CD4-positive, alpha-beta T cell (primary cell): ENCODE measurements at places on chromosomes 13 and 19. TPM values are rescaled to one million over a fixed set of nuclear protein-coding genes. Genes with fewer than 3 reads are reported as not detected.

DNA sequence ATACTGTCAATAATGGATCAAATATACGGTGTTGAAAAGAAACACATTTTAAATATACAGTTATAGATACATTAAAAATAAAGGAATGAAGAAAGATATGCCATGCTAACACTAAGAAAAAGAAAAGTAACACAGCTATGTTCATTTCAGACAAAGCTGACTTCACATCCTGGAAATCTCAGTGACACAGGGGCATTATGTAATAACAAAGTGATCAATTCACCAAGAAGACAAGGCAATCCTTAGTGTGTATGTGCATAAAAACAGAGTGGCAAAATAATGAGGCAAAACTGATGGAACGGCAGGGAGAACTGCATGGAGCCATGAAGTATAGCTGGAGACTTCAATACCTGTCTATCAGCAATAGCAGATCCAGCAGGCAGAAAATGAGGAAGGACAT lies 13.1 kb downstream of the ZNF14 start:
- no peaks in the 10 kb centered on the region for H3K27me3 ChIP-seq
- peaks cover 33% of the 10 kb centered on the region for H3K36me3 ChIP-seq
- no peak for DNase-seq
- no peak overlapping the region for H3K27ac ChIP-seq
- no peak overlapping the region for H3K4me3 ChIP-seq

The ATCAY gene
- not detected for total RNA-seq

The IFNL1 gene
- total RNA-seq, result not detected

The ZNF222 gene
- total RNA-seq, result 4.5 TPM
